ENCODE measurements at places on chromosomes 5 and 9.

GRCh38 chr5:179119415-179120170 lies 59.4 kb downstream of the ZNF354C start:
- H3K36me3 ChIP-seq: no peaks in the 10 kb centered on the region
- no peaks in the 10 kb centered on the region for H3K4me1 ChIP-seq
- no peaks in the 10 kb centered on the region for H3K27me3 ChIP-seq

- peaks cover 13% of the 10 kb centered on the region for H3K36me3 ChIP-seq
- H3K27me3 ChIP-seq: no peaks in the 10 kb centered on the region
- no peaks in the 10 kb centered on the region for H3K4me1 ChIP-seq
- no peak overlapping the region for H3K4me3 ChIP-seq
- peak overlapping the region; percentile 43 for H3K27ac ChIP-seq
Observed at GRCh38 chr9:136720251-136720897, 8.0 kb downstream of the DIPK1B start.

GRCh38 chr5:149227168-149227826 lies 44.4 kb upstream of the AFAP1L1 start:
- no peak overlapping the region for H3K4me3 ChIP-seq
- H3K27me3 ChIP-seq: no peaks in the 10 kb centered on the region
- no peak for DNase-seq
- no peak overlapping the region for H3K27ac ChIP-seq
- no peaks in the 10 kb centered on the region for H3K36me3 ChIP-seq

GRCh38 chr9:38112456-38112855 lies 43.4 kb upstream of the SHB start:
- H3K27me3 ChIP-seq: no peaks in the 10 kb centered on the region
- DNase-seq: no peak
- no peak overlapping the region for H3K27ac ChIP-seq
- no peak overlapping the region for H3K4me3 ChIP-seq
- H3K4me1 ChIP-seq: no peaks in the 10 kb centered on the region

- no peak for DNase-seq
- H3K4me3 ChIP-seq: no peak overlapping the region
- H3K27ac ChIP-seq: no peak overlapping the region
- no peaks in the 10 kb centered on the region for H3K27me3 ChIP-seq
Observed at GRCh38 chr5:96473155-96473554, 40.1 kb upstream of the PCSK1 start.

GRCh38 chr5:107437986-107438510 lies 232.7 kb downstream of the EFNA5 start:
- no peak overlapping the region for H3K27ac ChIP-seq
- DNase-seq: no peak
- H3K36me3 ChIP-seq: no peaks in the 10 kb centered on the region
- H3K4me3 ChIP-seq: no peak overlapping the region
- no peaks in the 10 kb centered on the region for H3K27me3 ChIP-seq

DNA sequence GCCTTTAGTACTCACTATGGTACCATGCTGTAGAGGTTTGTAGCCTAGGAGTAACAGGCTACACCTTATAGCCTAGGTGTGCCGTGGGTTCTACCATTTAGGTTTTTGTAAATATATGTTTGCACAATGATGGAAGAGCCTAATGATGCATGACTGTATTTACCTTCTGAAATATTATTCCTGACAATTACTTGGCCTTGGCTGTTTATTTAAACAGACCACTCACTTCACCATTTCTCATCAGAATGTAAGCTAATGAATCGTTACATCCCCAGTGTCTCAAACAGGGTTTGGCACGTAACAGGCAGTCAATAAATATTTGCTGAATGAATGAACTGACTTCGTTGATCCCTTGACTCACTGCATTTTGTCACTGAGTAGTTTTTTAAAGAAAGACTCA lies 93.1 kb downstream of the MED27 start:
- H3K27ac ChIP-seq: no peak overlapping the region
- no peak for DNase-seq
- no peaks in the 10 kb centered on the region for H3K27me3 ChIP-seq
- no peaks in the 10 kb centered on the region for H3K4me1 ChIP-seq
- H3K4me3 ChIP-seq: no peak overlapping the region

- no peak for DNase-seq
- H3K36me3 ChIP-seq: no peaks in the 10 kb centered on the region
- H3K4me3 ChIP-seq: peak overlapping the region; percentile 94
- H3K27me3 ChIP-seq: peaks cover 16% of the 10 kb centered on the region
- H3K27ac ChIP-seq: no peak overlapping the region
- no peaks in the 10 kb centered on the region for H3K4me1 ChIP-seq
Observed at GRCh38 chr9:105693435-105694189, 729 bp upstream of the TMEM38B start.

- no peaks in the 10 kb centered on the region for H3K36me3 ChIP-seq
- no peaks in the 10 kb centered on the region for H3K27me3 ChIP-seq
- no peak for DNase-seq
- H3K27ac ChIP-seq: no peak overlapping the region
- H3K4me1 ChIP-seq: no peaks in the 10 kb centered on the region
Observed at GRCh38 chr5:142834504-142834903, 64.3 kb downstream of the ARHGAP26 start.

DNA sequence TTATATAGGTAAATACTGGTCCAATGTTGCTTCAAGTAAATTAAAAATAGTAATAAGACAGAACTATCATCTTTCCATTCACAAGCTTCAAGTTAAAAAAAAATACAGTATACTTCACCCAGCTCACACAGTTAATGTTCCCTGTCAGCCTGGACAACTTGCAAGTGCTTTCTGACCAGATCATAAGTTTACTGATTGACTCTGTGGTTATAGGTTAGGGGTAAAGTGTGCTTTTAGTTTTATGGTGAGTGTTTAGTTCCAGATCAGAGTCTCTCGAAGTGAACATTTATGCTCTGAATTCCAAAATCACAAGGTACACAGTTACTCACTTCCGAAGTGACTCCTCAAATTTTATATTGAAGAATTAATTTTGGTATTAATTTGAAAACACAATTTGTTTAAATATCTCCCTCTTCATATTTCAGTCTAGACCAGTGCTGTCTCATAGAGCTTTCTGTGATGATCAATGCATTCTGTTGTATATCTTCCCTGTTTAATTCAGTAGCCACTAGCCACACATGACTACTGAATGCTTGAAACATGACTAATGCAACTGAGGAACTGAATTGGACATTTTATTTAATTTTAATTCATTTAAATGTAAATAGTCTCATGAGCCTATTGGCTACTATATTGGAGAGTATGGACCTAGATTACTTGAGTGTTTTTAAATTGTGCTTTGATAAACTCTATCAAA lies 90.7 kb downstream of the MEF2C start:
- DNase-seq: no peak
- no peaks in the 10 kb centered on the region for H3K36me3 ChIP-seq
- no peaks in the 10 kb centered on the region for H3K4me1 ChIP-seq
- H3K27me3 ChIP-seq: no peaks in the 10 kb centered on the region
- H3K27ac ChIP-seq: no peak overlapping the region

DNA sequence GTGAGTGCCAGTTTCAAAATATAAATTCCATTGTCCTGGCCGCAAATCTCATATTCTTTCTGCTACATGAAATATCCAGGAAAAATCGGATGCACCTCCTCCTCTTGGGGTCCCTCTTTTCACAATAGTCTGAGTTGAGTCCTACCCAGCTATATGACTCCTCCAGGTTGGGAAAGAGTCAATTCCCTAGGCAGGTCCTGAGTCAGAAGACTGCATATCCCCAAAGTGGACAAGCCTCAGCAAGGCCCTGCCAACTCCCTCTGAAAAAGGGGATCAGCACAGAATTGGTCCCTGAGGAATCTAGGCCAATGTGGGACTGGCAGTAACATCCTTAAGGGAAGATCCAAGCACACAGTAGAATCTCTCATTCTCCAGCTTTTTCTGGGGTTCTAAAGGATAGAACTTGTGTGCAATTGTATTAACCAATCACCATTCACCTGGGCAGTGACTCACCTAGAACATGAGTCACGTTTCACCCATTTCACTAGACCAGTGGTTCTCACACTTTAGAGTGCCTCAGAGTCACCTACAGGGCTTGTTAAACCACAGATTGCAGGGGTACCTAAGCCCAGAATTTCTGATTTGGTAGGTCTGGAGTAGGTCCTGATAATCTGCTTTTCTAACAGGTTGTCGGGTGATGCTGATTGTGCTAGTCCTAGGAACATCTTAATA lies 44.7 kb upstream of the TMEM215 start:
- no peaks in the 10 kb centered on the region for H3K27me3 ChIP-seq
- H3K36me3 ChIP-seq: no peaks in the 10 kb centered on the region
- H3K4me1 ChIP-seq: no peaks in the 10 kb centered on the region
- H3K4me3 ChIP-seq: no peak overlapping the region
- H3K27ac ChIP-seq: no peak overlapping the region

DNA sequence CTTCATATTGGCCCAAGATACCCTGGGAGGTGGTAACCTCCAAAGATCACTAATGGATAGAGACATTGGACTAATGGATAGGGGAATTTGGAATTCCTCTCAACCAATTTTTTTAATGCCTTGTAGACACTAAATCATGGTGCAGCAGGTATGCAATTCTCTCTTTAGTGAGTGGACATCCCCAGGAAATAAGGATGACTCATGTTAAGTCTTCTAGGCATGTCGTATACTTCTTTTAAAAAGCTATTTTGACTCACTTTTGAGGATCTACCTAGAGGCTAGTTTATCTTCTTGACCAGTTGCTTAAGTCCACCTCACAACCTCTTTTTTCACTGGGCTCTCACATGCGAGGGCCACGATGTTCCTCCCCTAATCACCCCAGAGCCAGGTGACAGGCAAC lies 211.6 kb upstream of the CDH12 start:
- peaks cover 7% of the 10 kb centered on the region for H3K36me3 ChIP-seq
- no peaks in the 10 kb centered on the region for H3K27me3 ChIP-seq
- H3K27ac ChIP-seq: no peak overlapping the region
- no peak overlapping the region for H3K4me3 ChIP-seq
- no peaks in the 10 kb centered on the region for H3K4me1 ChIP-seq
- no peak for DNase-seq

- no peak overlapping the region for H3K4me3 ChIP-seq
- H3K27ac ChIP-seq: no peak overlapping the region
- H3K36me3 ChIP-seq: no peaks in the 10 kb centered on the region
- DNase-seq: no peak
- no peaks in the 10 kb centered on the region for H3K4me1 ChIP-seq
Observed at GRCh38 chr5:150120062-150120441, 33.7 kb upstream of the CSF1R start.

DNA sequence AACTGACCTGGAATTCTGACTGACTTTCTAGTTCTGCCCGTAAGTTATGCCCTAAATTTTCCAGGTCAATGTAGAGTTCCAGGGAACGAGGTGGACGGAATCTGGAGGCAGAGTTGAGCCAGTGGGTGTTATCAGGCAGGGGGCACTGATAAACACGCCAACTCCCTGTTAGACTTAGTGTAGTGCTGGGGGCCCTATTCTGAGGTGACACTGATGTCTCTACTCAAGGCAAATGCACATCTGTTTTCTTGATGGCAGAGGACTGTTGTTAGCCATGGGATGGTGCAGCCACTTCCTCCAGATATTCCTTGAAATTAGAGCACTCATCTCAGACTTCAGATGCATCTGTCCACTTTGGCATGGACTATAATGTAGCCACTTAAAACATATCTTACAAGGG lies 83.5 kb downstream of the C9orf152 start:
- no peaks in the 10 kb centered on the region for H3K27me3 ChIP-seq
- DNase-seq: no peak
- H3K27ac ChIP-seq: peak overlapping the region; percentile 69
- no peaks in the 10 kb centered on the region for H3K4me1 ChIP-seq
- no peaks in the 10 kb centered on the region for H3K36me3 ChIP-seq

DNA sequence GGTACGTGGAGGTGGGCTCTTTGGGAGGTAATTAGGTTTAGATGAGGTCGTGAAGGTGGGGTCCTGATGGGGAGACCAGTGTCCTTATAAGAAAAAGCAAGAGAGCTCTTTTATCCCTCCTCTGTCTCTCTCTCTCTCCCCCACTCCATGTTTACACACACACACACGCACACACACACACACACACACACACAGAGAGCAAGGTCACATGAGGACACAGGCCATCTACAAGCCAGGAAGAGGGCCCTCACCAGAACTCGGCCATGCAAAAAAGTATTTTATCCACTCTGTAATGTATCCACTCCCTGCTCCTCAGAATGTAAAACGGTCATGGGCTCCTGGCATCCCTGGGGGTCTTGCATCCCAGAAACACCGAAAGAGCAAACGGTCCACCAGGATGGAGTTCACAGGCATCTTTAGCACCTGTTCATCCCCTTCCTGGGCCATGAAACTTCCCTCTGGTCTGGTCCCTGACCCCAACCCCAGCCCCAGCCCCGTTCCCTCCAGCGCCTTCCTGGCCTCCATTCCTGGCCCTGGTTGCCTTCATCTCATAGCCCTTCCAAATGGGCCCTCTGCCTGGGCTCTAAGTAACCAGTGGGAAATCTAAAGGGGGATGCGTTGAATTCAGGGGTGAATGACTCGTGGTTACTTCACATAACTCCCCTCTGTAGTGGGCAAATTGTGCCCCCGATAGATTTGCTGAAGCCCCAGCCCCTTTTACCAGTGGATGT lies 88.8 kb downstream of the NSUN2 start:
- DNase-seq: no peak
- no peak overlapping the region for H3K27ac ChIP-seq
- H3K27me3 ChIP-seq: no peaks in the 10 kb centered on the region
- H3K4me1 ChIP-seq: no peaks in the 10 kb centered on the region

GRCh38 chr5:24804221-24804681 lies 159.5 kb upstream of the CDH10 start:
- no peak for DNase-seq
- no peak overlapping the region for H3K27ac ChIP-seq
- no peaks in the 10 kb centered on the region for H3K36me3 ChIP-seq
- no peaks in the 10 kb centered on the region for H3K4me1 ChIP-seq
- no peak overlapping the region for H3K4me3 ChIP-seq

GRCh38 chr9:110815361-110815760 lies 146.8 kb downstream of the MUSK start:
- DNase-seq: no peak
- no peaks in the 10 kb centered on the region for H3K27me3 ChIP-seq
- no peak overlapping the region for H3K4me3 ChIP-seq
- no peaks in the 10 kb centered on the region for H3K4me1 ChIP-seq
- no peaks in the 10 kb centered on the region for H3K36me3 ChIP-seq

GRCh38 chr5:41445937-41446563 lies 64.4 kb downstream of the PLCXD3 start:
- no peaks in the 10 kb centered on the region for H3K4me1 ChIP-seq
- no peak for DNase-seq
- H3K27ac ChIP-seq: no peak overlapping the region
- H3K27me3 ChIP-seq: no peaks in the 10 kb centered on the region
- no peak overlapping the region for H3K4me3 ChIP-seq
- no peaks in the 10 kb centered on the region for H3K36me3 ChIP-seq

GRCh38 chr5:16700081-16700480 lies 83.3 kb upstream of the RETREG1 start:
- peak; percentile 33 for DNase-seq
- H3K27ac ChIP-seq: peak overlapping the region; percentile 27
- H3K27me3 ChIP-seq: no peaks in the 10 kb centered on the region
- H3K4me1 ChIP-seq: no peaks in the 10 kb centered on the region
- H3K36me3 ChIP-seq: no peaks in the 10 kb centered on the region
